Right atrium auricular region (tissue), 2 donors: ENCODE measurements at places on chromosomes 13 and 19.
A peak's percentile ranks its signal among the peaks of the same experiment; 100 is the strongest.

- peak overlapping the region; percentile 57 for H3K27ac ChIP-seq
- no peak overlapping the region for H3K4me3 ChIP-seq
- H3K36me3 ChIP-seq = no peaks in the 10 kb centered on the region
- no peaks in the 10 kb centered on the region for H3K27me3 ChIP-seq
- peak; percentile 53 for DNase-seq
- H3K4me1 ChIP-seq = no peaks in the 10 kb centered on the region
Observed at GRCh38 chr13:112781287-112781686, 91.4 kb downstream of the ATP11A start.

- no peaks in the 10 kb centered on the region for H3K4me1 ChIP-seq
- no peaks in the 10 kb centered on the region for H3K36me3 ChIP-seq
- H3K27ac ChIP-seq = no peak overlapping the region
- H3K27me3 ChIP-seq = no peaks in the 10 kb centered on the region
- no peak for DNase-seq
- H3K4me3 ChIP-seq = no peak overlapping the region
Observed at GRCh38 chr19:11291991-11292390, 4.0 kb upstream of the TSPAN16 start.

- no peak overlapping the region for H3K4me3 ChIP-seq
- no peaks in the 10 kb centered on the region for H3K36me3 ChIP-seq
- DNase-seq = no peak
- no peaks in the 10 kb centered on the region for H3K4me1 ChIP-seq
- H3K27me3 ChIP-seq = no peaks in the 10 kb centered on the region
- no peak overlapping the region for H3K27ac ChIP-seq
Observed at GRCh38 chr19:5838353-5839064, 993 bp downstream of the FUT6 start.

- H3K27me3 ChIP-seq = peaks cover 14% of the 10 kb centered on the region
- no peaks in the 10 kb centered on the region for H3K36me3 ChIP-seq
- no peaks in the 10 kb centered on the region for H3K4me1 ChIP-seq
- H3K27ac ChIP-seq = no peak overlapping the region
- H3K4me3 ChIP-seq = no peak overlapping the region
Observed at GRCh38 chr19:50906217-50906616, 5.0 kb downstream of the KLK4 start.

DNA sequence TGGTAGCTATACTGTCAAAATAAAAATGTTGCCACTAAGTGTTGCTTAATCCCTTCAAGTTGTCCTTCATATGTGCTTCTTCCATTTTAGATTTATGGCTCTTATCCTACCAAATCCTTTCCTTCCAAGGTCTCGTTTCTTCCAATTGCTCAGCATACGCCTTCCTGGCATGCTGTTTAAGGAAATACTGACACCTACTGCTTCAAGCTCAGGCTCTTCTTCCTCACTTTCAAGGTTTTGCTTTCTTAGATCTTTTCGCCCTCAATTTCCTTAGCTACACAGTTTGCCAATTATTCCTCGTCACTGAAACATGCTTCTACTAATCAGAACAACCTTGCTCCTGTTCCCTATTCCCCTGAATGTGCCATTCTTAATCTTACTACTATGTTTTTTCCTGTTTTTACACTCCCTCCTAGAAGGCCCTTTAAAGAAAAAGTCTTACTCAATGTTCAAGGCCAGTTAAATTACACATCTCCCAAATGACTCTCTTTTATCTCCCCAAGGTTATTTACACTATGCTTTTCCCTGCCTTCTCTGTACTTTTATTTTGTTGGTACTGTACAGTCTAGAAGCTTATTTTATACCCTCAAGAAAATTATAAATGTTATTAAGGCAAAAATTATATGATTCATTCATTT is 343.1 kb downstream of the MZT1 start:
- DNase-seq = no peak
- H3K36me3 ChIP-seq = no peaks in the 10 kb centered on the region
- no peak overlapping the region for H3K27ac ChIP-seq
- no peak overlapping the region for H3K4me3 ChIP-seq

DNA sequence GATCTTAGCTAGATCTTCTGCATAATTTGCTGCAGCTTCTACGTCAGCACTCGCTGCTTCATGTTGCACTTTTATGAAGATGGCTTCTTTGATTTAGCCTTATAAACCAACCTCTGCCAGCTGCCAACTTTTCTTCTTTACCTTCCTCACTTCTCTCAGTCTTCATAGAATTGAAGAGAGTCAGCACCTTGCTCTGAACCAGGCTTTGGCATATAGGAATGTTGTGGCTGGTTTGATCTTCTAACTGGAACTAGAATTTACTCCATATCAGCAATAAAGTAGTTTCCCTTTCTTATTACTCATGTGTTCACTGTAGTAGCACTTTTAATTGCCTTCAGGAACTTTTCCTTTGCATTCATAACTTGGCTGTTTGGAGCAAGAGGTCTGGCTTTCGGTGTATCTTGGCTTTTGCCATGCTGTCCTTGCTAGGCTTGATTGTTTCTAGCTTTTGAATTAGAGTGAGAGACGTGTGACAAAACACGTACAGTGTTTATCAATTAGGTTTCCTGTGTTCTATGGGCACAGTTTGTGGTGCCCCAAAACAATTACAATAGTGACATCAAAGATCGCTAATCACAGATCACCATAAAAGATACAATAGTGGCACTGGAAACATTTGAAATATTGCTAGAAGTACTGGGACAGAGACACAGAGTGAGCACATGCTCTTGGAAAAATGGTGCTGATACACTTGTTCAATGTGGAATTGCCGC is 50.7 kb downstream of the NDFIP2 start:
- no peak overlapping the region for H3K4me3 ChIP-seq
- no peak for DNase-seq
- H3K27me3 ChIP-seq = no peaks in the 10 kb centered on the region
- H3K4me1 ChIP-seq = no peaks in the 10 kb centered on the region
- H3K27ac ChIP-seq = no peak overlapping the region

GRCh38 chr13:81676008-81676407 is 1335.1 kb upstream of the SPRY2 start:
- no peak overlapping the region for H3K27ac ChIP-seq
- H3K4me3 ChIP-seq = no peak overlapping the region
- no peaks in the 10 kb centered on the region for H3K27me3 ChIP-seq
- H3K4me1 ChIP-seq = no peaks in the 10 kb centered on the region

- H3K4me1 ChIP-seq = peaks cover 12% of the 10 kb centered on the region
- no peak overlapping the region for H3K4me3 ChIP-seq
- H3K36me3 ChIP-seq = no peaks in the 10 kb centered on the region
- no peaks in the 10 kb centered on the region for H3K27me3 ChIP-seq
- no peak overlapping the region for H3K27ac ChIP-seq
Observed at GRCh38 chr13:106599875-106600797, 32.2 kb upstream of the ARGLU1 start.

DNA sequence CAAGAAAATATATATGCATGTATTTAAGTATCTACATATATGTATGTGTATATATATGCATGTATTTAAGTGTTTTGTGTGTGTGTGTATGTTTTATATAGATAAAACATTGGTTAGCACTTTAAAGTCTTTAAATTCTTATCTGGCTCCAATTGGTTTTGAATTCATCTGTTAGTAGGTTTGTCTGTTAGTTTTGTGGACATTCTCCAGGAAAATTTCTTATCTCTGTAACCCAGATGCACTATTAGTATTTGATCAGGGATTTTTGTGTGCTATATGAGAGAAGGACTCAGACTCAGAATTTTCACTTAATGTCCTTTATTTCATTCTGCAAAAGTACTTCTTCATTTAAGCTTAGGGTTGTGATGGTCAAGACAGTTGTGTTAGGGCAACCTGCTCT is 103.1 kb downstream of the ITGBL1 start:
- no peak overlapping the region for H3K4me3 ChIP-seq
- H3K4me1 ChIP-seq = no peaks in the 10 kb centered on the region
- H3K36me3 ChIP-seq = no peaks in the 10 kb centered on the region
- no peak for DNase-seq
- no peak overlapping the region for H3K27ac ChIP-seq

GRCh38 chr13:37615276-37615675 is 16.7 kb upstream of the POSTN start:
- H3K27ac ChIP-seq = no peak overlapping the region
- no peak overlapping the region for H3K4me3 ChIP-seq
- no peak for DNase-seq
- H3K27me3 ChIP-seq = no peaks in the 10 kb centered on the region
- no peaks in the 10 kb centered on the region for H3K4me1 ChIP-seq

- H3K27me3 ChIP-seq = peaks cover 43% of the 10 kb centered on the region
- no peaks in the 10 kb centered on the region for H3K4me1 ChIP-seq
- H3K27ac ChIP-seq = no peak overlapping the region
Observed at GRCh38 chr19:48398102-48398374, 4.6 kb downstream of the GRIN2D start.

GRCh38 chr19:6056801-6057650 is 53.3 kb downstream of the RFX2 start:
- H3K27ac ChIP-seq = peak overlapping the region; percentile 98
- H3K4me1 ChIP-seq = peaks cover 61% of the 10 kb centered on the region
- H3K36me3 ChIP-seq = no peaks in the 10 kb centered on the region
- DNase-seq = peak; percentile 95

- no peak for DNase-seq
- H3K27me3 ChIP-seq = peaks cover 22% of the 10 kb centered on the region
- H3K4me1 ChIP-seq = peaks cover 25% of the 10 kb centered on the region
- no peaks in the 10 kb centered on the region for H3K36me3 ChIP-seq
- no peak overlapping the region for H3K4me3 ChIP-seq
Observed at GRCh38 chr13:26046639-26047038, 5.2 kb downstream of the SHISA2 start.

- peak overlapping the region; percentile 49 for H3K27ac ChIP-seq
- H3K36me3 ChIP-seq = no peaks in the 10 kb centered on the region
- peak overlapping the region; percentile 7 for H3K4me3 ChIP-seq
- H3K27me3 ChIP-seq = no peaks in the 10 kb centered on the region
Observed at GRCh38 chr13:32736648-32737047, 150.4 kb downstream of the PDS5B start.

DNA sequence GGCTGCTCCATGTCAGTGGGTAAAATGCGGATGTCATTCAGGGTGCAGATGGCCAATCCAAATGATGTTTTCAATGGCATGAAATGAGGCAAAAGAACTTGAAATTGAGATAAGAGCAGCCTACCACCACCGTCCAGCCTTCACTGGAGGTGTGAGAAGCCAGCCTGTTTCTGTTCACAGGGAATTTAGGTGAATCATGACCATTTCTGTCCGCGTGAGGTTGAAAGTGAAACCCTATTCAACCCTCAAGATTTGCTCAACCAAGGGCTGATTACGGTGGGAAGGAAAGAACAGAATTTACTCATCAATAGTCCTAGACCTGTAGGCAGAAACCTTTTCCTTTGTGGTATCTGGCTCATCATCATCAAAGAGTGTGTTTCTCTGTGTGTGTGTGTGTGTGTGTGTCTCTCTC is 370.7 kb downstream of the COG6 start:
- H3K4me3 ChIP-seq = no peak overlapping the region
- H3K27me3 ChIP-seq = no peaks in the 10 kb centered on the region
- no peak for DNase-seq
- H3K27ac ChIP-seq = no peak overlapping the region

GRCh38 chr13:32407854-32408253 is 20.1 kb downstream of the N4BP2L1 start:
- no peak for DNase-seq
- H3K27me3 ChIP-seq = no peaks in the 10 kb centered on the region
- H3K4me1 ChIP-seq = peaks cover 19% of the 10 kb centered on the region
- H3K27ac ChIP-seq = no peak overlapping the region

GRCh38 chr19:38409631-38410133 is 6.8 kb downstream of the FAM98C start:
- H3K27ac ChIP-seq = no peak overlapping the region
- H3K4me3 ChIP-seq = no peak overlapping the region
- H3K36me3 ChIP-seq = peaks cover 3% of the 10 kb centered on the region
- H3K27me3 ChIP-seq = no peaks in the 10 kb centered on the region
- no peak for DNase-seq
